ENCODE measurements at places on chromosomes 16 and 17. TPM values are rescaled to one million over a fixed set of nuclear protein-coding genes. Genes with fewer than 3 reads are reported as not detected.

FOXJ1 gene
- total RNA-seq, result 0.15 TPM

DNAAF8 gene
- 0.42 TPM for total RNA-seq

MPV17L gene
- total RNA-seq, result 26.2 TPM

OR3A3 gene
- total RNA-seq, result not detected

OTOP2 gene
- not detected for total RNA-seq

STAC2 gene
- not detected for total RNA-seq

C16orf96 gene
- total RNA-seq, result 0.07 TPM

FOXN1 gene
- not detected for total RNA-seq

SLC16A11 gene
- 0.42 TPM for total RNA-seq

SEZ6L2 gene
- total RNA-seq, result 0.34 TPM

KRT31 gene
- total RNA-seq, result 0.38 TPM

ITGB4 gene
- total RNA-seq, result 1.3 TPM

CHMP6 gene
- 34.5 TPM for total RNA-seq

CDH1 gene
- total RNA-seq, result 0.24 TPM

Data from psoas muscle (tissue), 8 donors.